ENCODE measurements at places on chromosomes 6 and 20.

DNA sequence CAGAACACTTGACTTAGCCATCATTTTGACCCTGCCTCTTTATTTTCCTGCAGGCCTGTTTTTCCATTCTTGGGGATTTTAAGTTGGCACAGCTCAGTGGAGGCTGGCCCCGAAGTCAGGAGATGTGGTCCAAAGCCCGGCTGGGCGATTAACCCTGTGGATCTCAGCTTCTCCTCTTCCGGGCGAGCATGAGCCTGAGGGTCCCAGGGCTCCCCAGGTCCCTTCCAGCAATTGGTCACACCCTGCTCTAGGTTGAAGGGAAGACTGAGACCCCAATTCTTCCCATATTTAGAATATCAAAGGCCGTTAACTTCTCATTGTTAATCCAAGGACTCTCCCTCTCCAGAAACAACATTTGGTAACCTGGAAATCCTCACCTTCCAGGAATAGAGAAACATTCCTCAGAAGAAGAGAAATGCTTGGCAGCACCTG is 2.3 kb downstream of the THBS2 start:
- DNase-seq, result no peak

DNA sequence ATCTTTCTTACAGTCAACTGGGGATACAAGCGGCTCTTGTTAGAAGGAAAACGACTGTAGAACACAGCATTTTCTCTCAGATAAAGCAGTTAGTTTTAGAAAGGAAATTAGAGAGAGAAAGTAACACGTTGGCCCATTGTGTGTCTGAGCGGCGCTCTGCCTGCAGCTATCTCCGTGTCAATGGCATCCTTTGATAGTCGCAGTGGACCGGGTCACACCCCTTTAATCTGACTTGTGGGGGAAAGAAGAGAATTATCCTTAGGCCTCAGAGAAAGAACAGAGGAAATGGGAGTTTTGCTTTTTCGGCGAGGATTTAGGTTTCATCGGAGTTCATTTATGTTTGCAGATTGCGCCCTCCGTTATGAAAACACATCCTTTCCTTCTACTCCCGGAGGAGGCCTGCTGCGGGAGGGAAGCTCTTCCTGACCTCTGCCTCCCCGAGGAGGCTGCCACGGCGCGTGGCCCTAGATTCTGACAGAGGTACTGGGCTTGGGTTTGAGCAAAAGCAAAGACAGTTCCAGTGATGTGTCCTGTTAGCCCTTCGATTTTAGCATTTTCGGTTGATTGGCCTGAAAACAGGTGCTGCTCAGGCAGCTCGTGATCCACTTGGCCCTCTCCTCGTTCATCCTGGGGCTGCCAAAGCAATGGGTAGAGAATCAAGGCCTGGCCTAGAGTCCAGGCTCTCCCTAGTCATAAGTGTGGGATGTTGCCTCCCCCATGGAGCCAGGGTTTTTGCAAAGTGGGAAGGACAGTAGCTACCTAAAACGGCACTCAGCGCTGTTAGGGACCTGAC is 74.9 kb downstream of the ZDHHC14 start:
- DNase-seq, result peak; percentile 81

- DNase-seq, result peak; percentile 89
Observed at GRCh38 chr6:68635706-68636513, 828 bp downstream of the ADGRB3 start.

GRCh38 chr6:130322673-130323268 is 43.0 kb upstream of the TMEM200A start:
- peak; percentile 79 for DNase-seq

DNA sequence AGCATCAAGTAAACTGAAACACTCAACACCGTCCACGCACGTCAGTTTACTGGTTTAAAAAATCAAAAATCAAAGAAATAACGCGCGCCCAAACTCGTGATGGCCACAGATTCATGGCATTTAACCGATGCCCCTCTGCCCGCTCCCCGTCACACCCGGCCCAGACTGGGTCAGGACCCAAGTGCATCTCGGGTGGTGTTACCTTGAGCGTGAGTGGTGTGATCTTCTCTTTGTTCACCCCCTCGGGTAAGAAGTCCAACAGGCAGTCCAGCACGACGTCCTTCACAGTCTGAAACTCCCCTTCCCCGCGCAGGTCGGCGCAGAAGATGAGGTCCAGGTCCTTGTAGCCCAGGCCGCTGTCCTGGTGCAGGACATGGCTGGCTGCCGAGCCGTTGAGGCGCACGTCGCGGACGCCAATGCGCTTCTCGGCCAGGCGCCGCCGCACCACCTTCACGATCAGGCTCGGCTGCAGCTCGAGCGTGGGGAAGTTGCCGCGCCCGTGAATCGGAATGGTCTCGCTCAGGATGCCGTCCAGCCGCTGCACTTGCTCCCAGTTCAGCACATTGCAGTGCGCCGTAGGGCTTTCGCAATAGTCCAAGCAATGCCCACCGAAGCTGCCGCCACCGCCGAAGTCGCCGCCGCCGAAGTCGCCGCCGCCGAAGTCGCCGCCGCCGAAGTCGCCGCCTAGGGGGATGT is 945 bp downstream of the TENT5A start:
- peak; percentile 68 for DNase-seq

- no peak for DNase-seq
Observed at GRCh38 chr6:104816125-104816524, 43.6 kb downstream of the HACE1 start.

DNA sequence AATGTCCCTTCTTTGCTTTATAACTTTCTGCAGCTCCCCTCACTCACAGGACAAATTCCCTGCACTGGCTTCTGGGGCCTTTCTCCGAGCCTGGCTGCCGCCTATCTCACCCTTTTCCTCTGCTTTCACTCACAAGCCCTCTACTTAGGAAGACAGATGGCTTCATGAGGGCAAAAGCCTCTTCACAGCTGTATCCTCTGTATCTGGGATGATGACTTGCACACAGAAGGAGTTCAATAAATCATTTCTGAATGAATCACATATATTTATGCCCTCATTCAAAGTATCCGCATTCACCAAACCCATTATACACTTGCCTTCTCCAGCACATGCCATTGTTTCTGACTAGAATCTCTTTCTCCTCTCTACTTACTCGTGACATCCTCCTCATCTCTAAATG is 159.0 kb upstream of the RIPOR2 start:
- DNase-seq, result no peak

DNA sequence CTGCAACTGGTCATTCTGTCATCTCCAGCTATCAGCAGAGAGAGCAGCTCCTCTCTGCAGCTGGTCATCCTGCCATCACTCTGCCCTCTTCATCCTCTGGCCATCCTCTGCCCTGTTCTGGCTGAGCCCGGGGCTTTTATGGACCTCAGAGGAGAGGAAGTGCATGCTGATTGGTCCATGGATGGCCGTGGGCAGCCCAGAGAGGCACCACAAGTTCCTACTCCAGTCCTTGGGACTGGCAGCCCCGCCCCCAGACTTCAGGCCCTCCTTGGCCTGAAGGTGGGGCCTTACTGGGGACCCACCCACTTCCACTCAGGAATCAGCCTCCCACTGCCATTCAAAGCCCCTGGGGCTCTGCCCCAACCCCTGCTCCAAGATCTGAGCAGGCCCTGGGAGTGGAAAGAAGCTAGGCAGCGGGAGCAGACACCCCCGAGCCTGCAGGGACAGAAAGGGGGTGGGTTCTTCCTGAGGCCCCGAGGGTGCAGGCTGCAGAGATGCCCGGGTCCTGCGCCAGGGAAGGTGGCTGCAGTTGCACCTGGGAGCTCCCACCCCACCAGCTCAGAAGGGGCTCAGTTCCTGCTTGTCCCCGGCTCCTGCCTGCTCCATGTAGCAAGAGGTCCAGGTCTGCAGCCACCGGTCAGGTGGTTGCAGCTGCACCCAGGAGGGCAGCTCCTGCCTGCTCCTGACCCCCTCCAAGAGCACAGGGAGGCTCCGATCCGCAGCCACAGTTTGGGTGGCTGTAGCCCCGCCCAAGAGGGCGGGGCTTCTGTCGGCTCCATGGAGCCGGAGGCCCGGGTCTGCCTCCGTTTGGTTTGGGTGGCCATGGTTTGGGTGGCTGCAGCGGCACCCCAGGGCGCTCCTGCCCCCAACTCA is 34.1 kb upstream of the HMGA1 start:
- DNase-seq, result no peak

DNA sequence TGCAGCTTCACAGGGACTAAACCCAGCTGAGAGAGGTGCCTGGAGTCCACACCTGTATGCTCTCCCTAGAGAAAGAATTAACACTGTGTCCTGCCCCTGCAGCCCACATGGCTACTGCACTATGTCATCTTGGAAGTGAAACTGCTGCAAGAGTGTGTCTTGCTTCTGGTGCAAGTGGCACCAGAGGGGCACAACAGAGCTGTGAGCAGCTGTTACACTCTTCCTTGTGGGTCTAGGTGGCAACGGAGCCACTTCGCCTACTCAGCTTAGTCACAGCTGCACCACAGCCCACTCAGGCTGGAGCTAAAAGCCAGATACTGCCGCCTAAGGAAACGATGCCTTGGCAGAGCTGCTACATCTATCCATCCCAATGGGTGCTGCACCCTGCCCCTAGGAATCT is 391.4 kb downstream of the COL12A1 start:
- DNase-seq, result no peak

- DNase-seq, result peak; percentile 88
Observed at GRCh38 chr6:36906539-36907325, 21.0 kb downstream of the C6orf89 start.
